ENCODE measurements at places on chromosomes 4 and X. TPM values are rescaled to one million over a fixed set of nuclear protein-coding genes. Genes with fewer than 3 reads are reported as not detected.
A peak's percentile ranks its signal among the peaks of the same experiment; 100 is the strongest.

CDKL5 gene
- total RNA-seq: 0.95 TPM

ZXDA gene
- total RNA-seq: 2.2 TPM

DNA sequence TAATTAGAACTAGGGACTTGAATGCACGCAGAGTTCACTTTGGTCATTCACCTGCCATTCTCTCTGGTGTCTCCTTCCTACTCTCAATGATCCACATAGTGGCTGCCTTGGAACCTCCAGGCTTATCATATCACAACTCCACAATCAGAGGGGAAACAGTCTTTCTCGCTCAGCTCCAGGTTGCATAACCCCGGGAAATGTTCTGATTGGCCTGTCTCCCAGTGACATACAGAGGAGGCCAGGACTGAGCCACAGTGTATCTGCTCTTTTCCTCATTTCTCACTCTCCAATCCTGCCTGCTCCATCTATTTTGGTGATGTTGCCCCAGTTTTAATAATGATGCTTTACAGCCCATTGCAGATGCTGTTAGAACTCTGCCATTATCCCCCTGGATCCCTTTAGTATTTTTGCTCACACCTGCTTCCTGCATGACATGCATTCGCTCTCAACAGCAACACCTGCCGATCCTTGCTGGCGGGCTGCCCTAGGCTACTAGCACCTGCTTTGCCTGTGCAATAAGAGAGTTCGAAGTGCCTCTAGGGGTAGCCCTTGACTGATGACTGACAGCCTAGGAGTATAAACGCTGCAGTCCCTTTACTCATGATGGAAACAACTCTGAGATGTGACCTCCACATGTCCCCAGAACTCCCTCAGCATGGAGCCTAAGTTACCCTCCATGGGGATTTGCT is 211.3 kb upstream of the RPS6KA3 start:
- no peak for ATAC-seq

- no peak for ATAC-seq
Measured at GRCh38 chr4:8238036-8238511, 31.5 kb upstream of the HTRA3 start.

SHROOM3 gene
- total RNA-seq: not detected

OTC gene
- 0.21 TPM for total RNA-seq

GRCh38 chr4:98515470-98515809 is 143.0 kb downstream of the TSPAN5 start:
- no peak for ATAC-seq

- ATAC-seq: peak; percentile 59
Measured at GRCh38 chrX:49915361-49916222, 6.8 kb upstream of the CLCN5 start.

DNA sequence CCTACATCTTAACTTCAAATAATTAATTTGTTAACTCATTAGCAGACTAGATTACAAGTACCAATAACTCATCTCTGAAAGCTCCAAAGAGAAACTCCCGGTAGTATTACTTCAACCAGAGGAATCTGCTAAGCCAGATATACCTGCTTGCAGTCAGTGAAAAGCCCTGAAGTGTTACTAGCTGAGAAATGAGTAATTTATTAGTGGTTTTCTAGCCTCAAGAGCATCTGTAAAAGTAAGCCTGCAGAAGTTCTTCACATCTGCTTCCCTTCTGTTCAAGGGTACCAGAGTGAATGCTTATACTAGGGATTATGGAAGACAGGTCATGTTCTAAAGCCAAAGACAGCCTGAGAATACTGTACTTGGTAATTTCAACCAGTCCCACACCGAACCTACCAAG is 34.7 kb downstream of the IRS4 start:
- ATAC-seq: no peak

DNA sequence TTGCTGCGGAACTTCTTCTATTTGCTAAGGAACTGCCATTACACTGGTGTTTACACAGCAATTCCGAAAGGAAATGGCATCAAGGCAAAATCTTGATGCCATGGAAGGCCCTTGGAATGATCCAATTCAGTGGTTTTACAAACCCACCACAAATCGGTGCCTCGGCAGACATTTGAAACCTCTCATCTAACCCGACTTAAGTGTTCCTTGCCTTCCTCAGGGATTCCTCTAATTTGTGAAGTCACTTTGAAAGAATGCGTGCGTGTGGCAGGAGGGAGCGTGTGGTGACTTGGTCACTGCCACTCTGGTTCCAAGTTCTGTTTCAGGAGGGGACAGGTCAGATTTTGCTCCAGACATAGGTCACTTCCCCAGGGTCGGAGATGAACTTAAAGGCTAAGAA is 4.8 kb downstream of the NOP14 start:
- no peak for ATAC-seq

DNA sequence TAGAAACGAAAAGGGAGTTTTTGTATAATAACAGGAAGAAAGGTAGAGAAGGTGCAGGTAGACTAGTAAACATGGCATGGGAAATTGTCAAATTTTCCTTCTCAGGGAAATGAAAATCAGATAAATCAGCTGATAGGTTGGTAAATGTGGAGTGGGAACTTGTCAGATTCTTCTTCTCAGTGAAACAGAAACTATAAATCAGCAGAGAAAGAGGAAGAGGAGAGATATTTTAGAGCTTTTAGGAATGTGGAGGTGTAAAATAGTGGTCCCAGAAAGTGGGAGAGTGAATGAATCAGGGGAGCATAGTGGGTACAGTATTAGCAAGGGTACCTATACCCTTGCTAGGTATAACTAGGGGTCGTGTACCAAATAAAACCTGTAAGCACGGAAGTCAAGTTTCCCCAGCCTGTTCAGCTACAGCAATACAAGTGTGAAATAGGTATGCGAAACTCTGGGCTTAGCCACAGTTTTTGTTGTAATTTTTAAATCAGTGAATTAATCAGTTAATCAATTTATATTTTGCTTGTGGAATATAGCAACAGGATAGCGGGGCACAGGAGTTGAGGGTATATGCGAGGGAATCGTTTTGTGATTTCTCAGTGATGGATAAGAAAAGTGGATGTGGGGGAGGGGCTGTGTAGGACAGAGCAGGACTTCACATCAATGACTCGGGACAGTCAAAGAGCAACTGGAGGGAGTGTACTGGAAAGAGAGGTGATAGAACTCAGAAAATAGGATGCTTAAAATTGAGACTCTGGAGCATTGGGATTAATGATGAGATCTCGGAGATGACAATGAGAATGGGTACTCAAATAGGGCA is 561.5 kb downstream of the INPP4B start:
- ATAC-seq: peak; percentile 51

DNA sequence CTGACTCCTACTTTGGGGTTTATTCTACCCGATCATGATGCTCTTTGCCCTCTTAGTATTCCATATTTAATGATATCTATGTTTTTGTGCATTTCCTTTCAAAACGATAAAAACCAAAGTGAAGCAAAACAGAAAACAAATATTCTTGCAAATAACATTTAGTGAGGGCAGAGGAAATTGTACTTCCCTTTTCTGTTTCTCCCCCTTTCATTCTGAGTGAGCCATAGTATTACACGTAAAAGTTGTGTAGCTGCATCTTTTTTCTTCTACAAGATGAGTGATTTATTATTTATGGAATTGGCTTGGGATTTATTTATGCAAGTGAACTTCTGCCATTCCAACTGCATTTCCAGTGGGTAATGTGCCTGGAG is 109.9 kb downstream of the AFF2 start:
- peak; percentile 23 for ATAC-seq

DNA sequence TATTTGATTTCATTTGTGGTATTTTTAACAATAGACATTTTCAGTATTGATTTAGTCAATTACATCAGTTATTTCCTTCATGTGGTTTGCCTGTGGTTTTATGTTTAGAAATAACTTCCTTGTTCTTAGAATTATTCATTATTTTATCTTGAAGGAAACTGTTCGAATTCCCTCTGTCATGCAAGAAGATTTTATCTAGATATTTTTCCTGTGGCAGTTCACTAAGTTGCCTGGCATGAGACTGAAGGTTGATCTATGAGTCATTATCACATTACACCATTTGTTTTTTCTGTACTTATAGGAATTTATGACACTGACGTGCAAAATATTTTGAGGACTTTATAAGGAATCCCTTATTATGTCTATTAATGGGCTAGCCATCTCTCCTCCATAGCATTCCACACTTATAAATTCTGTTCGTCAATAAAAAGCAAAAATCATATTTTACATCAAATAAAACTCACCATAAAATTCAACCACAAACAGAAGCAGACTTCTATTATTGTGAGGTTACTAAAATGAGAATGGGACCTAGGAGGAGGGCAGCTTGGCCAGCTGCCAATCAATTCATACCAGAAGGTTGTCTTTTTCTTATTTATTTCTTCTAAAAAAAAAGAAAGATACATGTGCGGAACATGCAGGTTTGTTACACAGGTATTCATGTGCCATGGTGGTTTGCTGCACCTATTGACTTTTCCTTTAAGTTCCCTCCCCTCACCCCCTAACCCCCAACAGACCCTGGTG is 179.0 kb downstream of the KCNIP4 start:
- ATAC-seq: no peak

DNA sequence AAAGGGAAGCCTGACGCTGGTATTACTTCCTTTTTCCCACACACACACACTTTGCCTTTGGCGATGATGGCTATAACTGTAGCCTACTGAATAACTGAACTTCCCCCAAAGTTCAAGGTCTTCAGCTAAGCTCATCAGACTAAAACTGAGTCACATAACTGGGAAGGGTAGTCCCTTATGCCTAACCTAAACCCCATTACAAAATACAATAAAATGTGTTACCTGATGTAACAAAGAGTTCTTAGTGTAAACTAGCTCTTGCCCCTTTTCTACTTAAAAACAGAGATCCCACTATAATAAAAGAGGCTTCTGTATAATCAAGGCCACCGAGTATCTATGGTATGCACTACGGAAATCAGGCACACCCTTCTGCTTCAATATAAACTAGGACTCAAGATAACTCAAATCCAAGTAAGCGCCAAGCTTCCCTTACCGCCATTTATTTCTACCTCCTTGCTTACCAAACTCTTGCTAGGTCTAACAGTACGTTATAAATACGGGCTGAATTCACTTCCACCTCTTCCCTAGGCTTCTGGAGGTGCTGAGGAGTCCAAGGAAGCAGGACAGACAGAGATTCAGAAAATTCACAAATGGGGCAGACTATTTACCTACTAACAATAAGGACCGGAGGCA is 2.4 kb downstream of the OTUD4 start:
- peak; percentile 8 for ATAC-seq

GATA1 gene
- total RNA-seq: not detected

GRCh38 chr4:86594559-86595425 is 677 bp downstream of the PTPN13 start:
- peak; percentile 37 for ATAC-seq

GRCh38 chrX:130606425-130606824 is 204.6 kb downstream of the RBMX2 start:
- no peak for ATAC-seq

GRCh38 chr4:122960611-122961000 is 38.2 kb upstream of the NUDT6 start:
- no peak for ATAC-seq

POLN gene
- 7.8 TPM for total RNA-seq

DNA sequence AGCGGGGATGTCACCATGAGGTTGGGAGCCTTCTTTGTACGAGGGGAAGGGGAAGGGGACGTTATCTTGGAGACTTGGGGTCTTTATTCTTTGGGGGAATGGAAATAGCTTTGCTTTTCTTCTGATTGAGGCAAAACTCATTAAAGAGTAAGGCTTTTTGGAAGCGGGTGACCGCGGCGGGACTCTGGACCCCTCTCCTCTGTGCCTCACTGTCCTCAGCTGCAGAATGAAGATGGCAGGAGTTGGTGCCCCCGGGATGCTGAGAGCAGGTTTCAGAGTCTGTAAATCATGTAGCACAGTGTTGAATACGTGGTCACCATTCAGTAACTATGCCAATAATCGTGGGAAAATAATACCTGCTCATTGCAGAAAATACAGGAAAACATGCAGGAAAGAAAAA is 32.1 kb downstream of the HTT-AS start:
- ATAC-seq: no peak

ARHGAP24 gene
- not detected for total RNA-seq

GRCh38 chr4:150402871-150403272 is 179.1 kb upstream of the MAB21L2 start:
- ATAC-seq: no peak

POU4F2 gene
- not detected for total RNA-seq

- no peak for ATAC-seq
Measured at GRCh38 chrX:65634732-65635131, 32.7 kb upstream of the MSN start.

SPACA5B gene
- total RNA-seq: not detected

ADH7 gene
- total RNA-seq: not detected

VSIG4 gene
- total RNA-seq: not detected

GRCh38 chr4:112140536-112140935 is 4.7 kb upstream of the FAM241A start:
- no peak for ATAC-seq

ADAMTS3 gene
- total RNA-seq: not detected

LGI2 gene
- not detected for total RNA-seq

DNA sequence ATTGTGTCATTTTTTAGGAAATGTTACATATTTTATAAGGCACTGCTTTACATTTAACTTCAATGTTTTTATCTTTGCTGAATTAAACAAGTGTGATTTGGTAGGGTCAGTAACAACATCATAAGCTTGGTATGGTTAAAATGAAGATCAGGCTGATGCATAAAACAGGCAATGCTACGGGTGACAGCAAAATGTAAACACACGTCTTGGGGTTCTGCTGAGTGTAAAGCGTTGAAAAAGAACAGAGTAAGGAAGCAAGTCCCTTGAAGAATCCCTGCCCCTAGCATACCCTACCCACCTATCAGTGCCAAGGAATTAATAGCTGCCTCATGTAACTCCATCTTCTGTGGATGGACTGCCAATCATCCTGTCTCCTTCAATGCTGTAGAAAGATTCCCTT is 157.0 kb downstream of the CBLL2 start:
- ATAC-seq: no peak

GRCh38 chr4:7195141-7195515 is 2.8 kb downstream of the SORCS2 start:
- no peak for ATAC-seq

GRCh38 chrX:130887376-130887775 is 15.6 kb downstream of the ENOX2 start:
- no peak for ATAC-seq

SYTL5 gene
- 0.06 TPM for total RNA-seq

DNA sequence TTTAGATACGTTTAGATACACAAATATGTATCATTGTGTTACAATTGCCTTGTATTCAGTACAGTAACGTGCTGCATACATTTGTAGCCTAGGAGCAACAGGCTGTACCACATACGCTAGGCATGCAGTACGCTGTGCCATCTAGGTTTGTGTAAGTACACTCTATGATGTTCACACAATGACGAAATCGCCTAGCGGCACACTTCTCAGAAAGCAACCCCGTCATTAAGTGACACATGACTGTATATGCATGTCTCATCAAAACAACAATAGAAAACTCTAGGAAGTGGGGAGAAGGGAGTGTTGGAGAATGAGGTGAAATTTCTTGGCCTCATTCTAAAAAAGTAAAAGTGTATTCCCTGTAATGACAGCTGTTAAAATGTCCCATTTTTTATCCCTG is 32.7 kb downstream of the CCDC149 start:
- ATAC-seq: no peak

GRCh38 chr4:153026591-153027346 is 90.6 kb downstream of the FHDC1 start:
- ATAC-seq: no peak

MAGEA4 gene
- not detected for total RNA-seq

- no peak for ATAC-seq
Measured at GRCh38 chr4:187017147-187017546, 293.5 kb upstream of the FAT1 start.

GRCh38 chr4:140968371-140968770 is 164.9 kb downstream of the RNF150 start:
- ATAC-seq: no peak
